CD4-positive, alpha-beta T cell treated with Interleukin-6 at 100 ng/mL for 8 hours (primary cell): ENCODE measurements at places on chromosomes 16 and 17.

GRCh38 chr17:81499601-81499970 lies 13.0 kb downstream of the ACTG1 start:
- DNase-seq, result no peak

GRCh38 chr16:89917773-89918452 lies 749 bp upstream of the MC1R start:
- DNase-seq, result peak; percentile 72

DNA sequence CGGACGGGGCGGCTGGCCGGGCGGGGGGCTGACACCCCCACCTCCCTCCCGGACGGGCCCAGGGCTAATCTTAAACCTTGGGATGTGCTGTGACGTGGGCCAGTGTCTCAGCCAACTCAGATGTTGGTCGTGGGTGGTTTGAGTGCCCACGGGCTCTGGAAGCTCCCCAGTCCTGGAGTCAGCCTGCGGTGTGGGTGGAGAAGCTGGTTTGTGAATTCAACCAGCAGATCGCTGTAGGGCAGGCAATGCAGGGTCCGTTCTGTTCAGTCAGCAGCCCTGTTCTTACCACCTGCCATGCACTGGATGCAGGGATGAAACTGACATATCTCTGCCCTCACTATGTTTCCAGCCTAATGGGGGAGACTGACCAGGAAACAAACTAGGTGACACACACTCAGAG lies 8.0 kb upstream of the ZNF500 start:
- no peak for DNase-seq

DNA sequence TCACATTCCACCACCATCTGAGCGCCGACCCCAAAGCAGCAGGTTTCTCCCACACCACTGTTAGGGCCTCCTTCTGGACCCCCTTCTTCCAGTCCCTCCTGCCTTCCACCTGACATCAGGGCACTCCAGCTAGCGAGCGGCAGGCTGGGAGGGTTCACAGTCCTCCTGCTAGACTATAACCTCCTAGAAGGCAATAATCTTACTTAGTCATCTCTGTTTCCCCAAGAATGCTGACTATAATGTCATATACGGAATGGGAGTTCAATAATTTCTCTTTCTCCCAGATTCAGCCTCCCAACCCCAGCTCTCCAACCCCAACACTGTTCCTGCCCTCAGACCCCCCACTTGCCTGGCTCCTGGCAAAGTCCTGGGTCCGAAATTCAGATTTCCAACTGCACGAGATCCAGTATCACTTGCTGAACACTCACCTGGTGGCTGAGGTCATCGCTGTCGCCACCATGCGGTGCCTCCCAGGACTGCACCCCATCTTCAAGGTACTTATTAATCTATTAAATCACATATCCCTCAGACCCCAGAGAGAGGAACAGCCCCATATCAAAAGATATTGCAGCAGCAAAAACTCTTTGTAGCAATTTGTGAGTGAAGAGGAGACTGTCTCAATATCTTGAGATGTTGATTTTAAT lies 5.6 kb downstream of the ALOX12 start:
- peak; percentile 26 for DNase-seq

DNA sequence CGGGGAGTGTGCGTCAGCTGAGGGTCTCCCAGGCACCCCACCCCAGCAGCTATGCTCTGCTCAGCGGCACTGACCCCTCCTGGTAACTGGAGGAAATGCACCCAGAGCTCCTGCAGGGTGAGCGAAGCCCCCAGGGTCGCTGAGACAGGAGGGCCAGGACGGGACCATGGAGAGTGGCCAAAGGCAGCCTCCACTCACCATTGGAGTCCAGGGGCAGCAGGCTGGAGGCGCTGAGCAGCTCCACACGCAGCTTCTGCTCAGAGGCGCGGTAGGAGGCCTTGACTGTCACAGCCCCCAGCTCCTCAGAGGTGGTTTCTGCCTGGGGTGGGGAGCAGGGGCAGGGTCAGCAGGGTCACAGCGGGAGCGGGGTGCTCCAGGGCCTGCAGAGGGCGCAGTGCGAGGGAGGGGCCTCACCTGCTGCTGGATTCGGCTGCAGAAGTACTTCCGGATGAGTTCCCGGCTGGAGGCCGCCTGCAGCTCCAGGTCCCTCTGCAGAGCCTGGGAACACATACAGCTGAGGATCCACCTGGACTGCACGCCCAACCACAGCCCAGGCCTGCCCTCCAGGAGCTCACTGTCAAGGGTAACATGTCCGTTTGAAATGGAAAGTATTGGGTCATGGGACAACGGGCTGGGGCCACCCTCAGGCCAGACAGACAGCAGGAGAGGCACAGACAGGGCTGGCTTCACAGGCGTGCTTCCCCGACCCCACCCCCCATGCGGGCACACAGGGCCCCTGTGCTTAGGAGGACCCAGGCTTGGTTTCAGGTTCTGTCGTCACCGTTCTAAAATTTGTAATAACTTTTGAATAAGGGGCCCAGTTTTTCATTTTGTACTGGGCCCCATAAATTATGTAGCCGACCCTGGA lies 13.8 kb downstream of the UNC13D start:
- no peak for DNase-seq

DNA sequence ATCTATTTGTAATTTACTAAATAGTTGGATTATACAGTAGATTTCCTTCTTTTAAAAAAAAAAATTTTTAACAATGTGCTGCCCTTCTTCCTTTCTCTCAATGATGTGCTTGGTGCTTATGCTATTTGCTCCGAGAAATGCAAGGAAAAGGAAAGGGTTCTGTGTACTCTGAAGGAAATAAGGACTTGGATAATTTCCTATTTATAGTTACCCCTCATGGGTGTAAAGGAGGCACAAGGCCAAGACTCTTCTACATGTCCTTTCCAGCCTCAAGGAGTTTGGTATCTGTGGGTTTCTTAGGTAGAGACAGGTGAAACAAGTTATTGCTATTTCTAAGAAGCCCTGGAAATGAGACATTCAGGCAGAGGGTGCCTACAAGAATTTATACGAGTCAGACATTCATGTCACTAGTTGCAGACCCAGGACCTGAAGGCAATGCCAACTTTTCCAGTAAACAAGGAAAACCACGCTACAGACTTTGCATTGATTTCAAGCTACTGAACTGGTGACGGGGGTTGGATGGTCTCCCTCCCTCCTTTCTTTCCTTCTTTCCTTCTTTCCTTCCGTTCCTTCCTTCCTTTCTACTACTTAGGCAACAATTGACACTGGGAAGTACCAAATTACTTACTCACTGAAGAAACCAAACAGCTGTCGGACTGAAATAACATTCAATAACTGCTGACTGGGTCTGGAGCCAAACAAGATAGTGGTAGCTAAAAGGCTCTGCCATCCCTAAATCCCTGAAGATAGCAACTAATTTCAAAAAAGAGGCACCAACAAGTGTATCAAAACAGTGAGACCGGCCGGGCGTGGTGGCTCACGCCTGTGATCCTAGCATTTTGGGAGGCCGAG lies 33.8 kb upstream of the GHDC start:
- DNase-seq, result no peak

GRCh38 chr16:62077998-62078397 lies 41.8 kb upstream of the CDH8 start:
- DNase-seq, result no peak

- no peak for DNase-seq
These were observed 15.0 kb downstream of the RIPOR1 start for GRCh38 chr16:67543582-67543981.

- no peak for DNase-seq
These were observed 134.7 kb upstream of the NETO2 start for GRCh38 chr16:47278306-47278970.

GRCh38 chr16:72072514-72073342 lies 9.7 kb downstream of the HPR start:
- no peak for DNase-seq

GRCh38 chr17:65750631-65751115 lies 189.2 kb upstream of the AXIN2 start:
- DNase-seq, result peak; percentile 62

GRCh38 chr17:78847052-78847451 lies 6.4 kb upstream of the USP36 start:
- no peak for DNase-seq

DNA sequence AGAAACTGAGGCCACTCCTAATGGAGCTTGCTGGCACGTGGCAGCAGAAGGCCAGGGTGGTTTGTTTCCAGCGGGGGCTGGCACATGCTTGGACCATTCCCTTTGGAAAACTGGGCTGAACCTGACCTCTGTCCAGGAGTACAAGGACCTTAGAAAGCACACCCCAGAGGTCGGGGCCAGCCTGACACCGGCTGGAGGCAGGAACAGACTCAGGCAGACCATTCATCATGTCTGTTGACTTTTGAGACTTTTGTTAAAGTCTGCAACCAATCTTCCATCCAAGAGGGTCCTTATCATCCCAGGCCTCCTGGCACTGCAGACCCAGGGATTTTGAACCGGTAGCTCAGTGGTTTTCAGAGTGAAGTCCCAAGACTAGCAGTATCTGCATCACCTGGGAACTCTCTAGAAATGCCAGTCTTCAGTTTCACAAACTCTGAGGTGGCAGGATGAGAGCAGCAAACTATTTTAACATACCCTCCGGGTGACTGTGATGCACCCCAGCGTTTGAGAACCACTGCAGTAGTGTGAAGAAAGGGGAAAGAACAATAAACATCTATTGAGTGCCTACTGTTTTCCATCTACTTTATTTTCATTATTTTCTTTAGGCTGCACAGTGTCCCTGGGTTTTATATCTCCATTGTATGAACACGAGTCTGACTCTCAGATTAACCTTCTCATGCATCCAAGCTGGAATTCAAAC lies 145.3 kb upstream of the PLCG2 start:
- no peak for DNase-seq

DNA sequence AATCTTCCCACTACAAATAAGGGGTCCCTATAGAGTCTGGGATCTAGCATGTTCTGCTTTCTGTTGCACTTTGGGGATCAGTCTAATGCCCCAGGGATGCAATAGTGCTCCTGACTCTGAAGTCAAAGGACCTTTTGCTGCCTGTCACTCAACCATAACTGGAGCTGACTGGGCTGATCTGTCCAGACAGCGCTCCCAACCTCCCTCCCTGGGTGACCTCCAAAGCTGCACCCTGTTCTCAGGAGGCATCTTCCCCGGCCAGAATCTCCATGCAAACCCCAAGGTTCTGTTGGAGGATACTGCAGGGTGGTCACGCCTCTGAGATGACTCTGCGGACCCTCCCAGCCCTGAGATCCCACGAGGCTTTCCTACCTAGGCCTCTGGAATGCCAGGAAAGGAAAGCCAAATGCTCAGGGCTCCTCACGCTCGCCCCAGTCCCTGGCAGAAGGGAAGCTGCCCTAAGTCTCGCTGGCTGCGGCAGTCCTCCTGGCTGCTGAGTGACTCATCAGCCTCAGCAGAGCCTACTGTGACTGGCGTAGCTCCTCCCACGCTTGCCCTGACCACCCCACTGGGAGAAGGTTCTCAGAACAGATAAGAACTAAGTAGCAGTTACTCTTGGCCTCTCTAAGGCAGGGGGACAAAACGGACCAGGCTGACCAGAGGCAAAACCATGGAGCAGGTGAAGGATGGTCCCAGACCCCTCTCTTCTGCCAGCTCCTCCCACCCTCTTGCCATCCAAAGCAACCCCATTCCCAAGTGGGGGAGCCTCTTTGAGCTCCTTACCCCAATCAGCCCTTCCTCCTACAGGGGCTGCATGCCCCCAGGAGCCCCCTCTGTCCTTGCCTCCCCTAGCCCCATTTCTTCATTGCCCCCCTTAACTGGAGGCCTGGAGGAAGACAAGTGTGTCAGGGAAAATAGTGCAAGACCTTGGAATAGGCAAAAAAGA lies 124.1 kb upstream of the TNRC6C start:
- DNase-seq, result peak; percentile 66

GRCh38 chr16:787978-788398 lies at the start of gene RPUSD1:
Gene RPUSD1 (minus strand): TSS chr16:788381. CDS start chr16:787737, 644 bp downstream.
- DNase-seq, result no peak

GRCh38 chr17:8155996-8156245 lies 3.7 kb upstream of the PER1 start:
- DNase-seq, result no peak

DNA sequence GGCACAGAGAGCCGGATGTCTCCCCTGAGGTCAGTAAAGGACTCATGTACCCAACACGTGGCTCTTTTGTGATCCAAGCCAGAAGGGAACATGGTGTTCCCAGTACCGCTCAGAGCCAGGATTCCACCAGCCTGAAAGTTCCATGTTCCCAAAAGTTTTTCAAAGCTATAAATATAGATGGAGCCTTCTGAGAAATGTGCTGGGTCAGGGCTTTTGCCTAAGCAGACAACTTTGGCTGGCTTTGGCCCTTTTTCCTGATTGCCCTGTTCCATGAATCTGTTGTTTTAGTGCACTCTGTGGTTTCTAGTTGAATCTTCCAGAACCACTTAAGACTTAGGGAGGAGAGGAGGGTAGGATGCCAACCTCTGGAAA lies 128.5 kb upstream of the HS3ST2 start:
- DNase-seq, result no peak

- DNase-seq, result peak; percentile 6
These were observed 658 bp downstream of the SYNRG start for GRCh38 chr17:37608351-37609169.

GRCh38 chr17:6249732-6250131 lies 179.6 kb downstream of the WSCD1 start:
- no peak for DNase-seq

- no peak for DNase-seq
These were observed 359.9 kb upstream of the XYLT1 start for GRCh38 chr16:17830651-17831050.

GRCh38 chr17:32565401-32565800 lies 78.6 kb downstream of the CDK5R1 start:
- no peak for DNase-seq

DNA sequence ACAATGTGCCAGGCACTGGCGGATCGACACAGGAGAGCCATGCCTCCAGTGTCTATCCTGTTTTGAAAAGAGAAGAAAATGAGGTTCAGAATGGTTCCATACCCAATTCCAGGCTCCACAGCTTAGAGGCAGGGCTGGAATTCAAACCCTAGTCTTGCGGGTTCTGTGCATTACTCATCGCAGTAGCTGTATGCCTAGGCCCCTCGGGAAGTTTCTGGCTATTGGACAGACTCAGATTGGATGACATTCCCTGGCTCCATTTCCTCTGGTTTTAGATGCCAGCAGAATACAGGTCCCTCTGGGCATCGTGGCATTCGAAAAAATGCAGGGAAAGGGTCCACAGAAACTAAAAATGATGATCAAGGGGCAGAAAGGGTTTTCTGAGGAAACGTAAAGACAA lies 184.7 kb downstream of the COPRS start:
- no peak for DNase-seq
